ENCODE measurements at places on chromosomes 11 and 22.

DNA sequence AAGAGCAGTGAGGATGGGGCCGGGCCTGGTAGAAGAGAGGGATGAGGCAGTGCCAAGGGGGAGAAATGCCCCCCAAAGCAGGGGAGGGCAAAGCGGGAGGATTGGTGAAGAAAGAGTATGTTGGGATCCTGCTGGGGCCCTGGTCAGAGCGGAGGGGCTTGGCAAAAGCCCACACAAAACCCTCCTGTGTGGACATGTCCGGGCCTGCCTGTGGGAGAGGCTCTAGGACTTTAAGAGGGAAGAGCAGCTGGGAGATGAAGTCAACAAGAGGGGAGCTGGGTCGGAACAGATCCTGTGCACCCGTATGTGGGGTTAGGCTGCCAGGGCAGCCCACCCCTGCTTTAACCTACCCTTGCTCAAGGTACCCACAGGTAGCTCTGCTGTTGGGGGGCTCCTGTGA lies 25.8 kb downstream of the ART5 start:
- H3K27me3 ChIP-seq = peaks cover 7% of the 10 kb centered on the region
- H3K4me3 ChIP-seq = no peak overlapping the region
- H3K36me3 ChIP-seq = no peaks in the 10 kb centered on the region
- DNase-seq = no peak
- peak overlapping the region; percentile 49 for H3K27ac ChIP-seq

- peaks cover 32% of the 10 kb centered on the region for H3K27me3 ChIP-seq
- DNase-seq = no peak
- no peak overlapping the region for H3K4me3 ChIP-seq
Observed at GRCh38 chr22:26800858-26801257, 143.5 kb downstream of the MIAT start.

DNA sequence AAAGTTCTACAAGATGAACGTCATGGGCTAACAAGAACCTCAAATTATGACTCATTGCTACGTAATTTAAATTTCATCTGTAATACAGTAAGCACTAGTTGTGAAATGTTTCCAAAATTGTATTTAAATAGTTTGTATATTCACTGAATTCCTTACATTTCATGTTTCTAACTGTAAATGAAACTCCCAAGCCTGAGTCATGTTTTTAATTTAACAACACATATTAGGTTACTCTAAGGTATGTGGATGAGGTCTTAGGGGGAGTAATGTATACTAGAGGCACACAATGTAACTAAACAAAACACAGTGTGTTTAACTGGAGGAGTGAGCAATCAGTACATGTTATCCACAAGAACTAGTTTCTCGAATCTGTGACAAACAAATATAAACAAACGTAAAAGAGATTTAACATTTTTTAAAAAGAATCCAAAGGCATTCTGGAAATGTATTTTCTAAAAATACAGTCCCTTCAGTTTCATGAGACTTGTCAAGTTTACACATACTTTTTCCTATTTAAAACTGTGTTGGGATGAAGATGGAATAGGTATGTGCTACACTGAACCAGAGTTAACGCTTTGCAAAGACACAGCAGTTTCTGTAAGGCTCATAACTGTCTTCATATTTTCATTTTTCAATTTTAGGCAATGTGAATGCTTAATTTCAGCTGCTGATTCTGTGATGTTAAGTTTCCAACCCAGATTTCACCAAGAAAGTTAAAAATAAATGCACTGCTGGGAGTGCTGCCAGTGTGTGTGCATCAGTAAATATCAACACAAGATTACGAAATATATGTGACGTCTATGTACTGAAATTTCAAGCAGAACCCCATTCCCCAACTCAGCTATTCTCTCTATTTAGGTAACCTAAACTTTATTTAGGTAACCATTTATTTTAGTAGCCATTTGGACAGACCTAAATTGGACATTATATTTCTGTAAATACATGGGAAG lies 52.6 kb downstream of the PITPNB start:
- no peaks in the 10 kb centered on the region for H3K27me3 ChIP-seq
- peaks cover 23% of the 10 kb centered on the region for H3K36me3 ChIP-seq
- peaks cover 67% of the 10 kb centered on the region for H3K4me1 ChIP-seq
- DNase-seq = no peak
- H3K4me3 ChIP-seq = no peak overlapping the region

- H3K27ac ChIP-seq = peak overlapping the region; percentile 58
- H3K4me1 ChIP-seq = peaks cover 23% of the 10 kb centered on the region
- DNase-seq = no peak
- H3K36me3 ChIP-seq = peaks cover 12% of the 10 kb centered on the region
- no peaks in the 10 kb centered on the region for H3K27me3 ChIP-seq
Observed at GRCh38 chr11:70306586-70307033, 36.1 kb downstream of the PPFIA1 start.

DNA sequence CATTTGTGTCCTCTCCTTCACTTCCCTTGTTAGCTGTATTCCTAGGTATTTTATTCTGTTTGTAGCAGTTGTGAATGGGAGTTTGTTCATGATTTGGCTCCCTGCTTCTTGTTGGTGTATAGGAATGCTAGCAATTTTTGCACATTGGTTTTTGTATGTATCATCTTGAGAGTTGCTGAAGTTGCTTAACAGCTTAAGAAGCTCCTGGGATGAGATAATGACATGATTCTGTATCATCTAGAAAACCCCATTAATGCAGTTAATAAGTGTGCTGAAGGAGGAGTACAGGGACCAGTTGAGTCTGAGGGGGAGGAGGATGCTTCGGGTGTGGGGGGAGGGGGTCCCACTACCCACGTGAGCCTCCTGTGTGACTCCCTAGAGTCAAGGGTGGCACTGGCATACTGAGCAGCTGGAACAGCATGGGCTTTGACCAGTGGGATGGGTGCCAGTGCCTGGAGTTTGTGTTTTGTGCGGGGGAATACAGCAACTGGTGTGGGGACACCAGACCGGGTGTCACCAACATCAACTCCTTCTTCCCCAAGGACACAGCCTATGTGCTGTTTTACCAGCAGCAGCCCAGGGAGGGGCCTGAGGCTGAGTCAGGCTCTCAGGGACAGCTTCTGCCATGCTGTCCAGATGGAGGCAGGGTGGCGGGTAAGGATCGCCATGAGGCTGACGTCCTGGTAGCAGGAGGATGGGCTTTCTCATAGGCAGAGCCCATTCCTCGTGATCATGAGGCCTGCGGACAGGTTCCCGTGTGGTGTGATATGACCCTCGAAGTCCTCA lies 24.1 kb downstream of the USP35 start:
- peaks cover 4% of the 10 kb centered on the region for H3K4me1 ChIP-seq
- no peak overlapping the region for H3K27ac ChIP-seq
- no peak for DNase-seq
